ENCODE measurements at places on chromosomes 3 and 15.

DNA sequence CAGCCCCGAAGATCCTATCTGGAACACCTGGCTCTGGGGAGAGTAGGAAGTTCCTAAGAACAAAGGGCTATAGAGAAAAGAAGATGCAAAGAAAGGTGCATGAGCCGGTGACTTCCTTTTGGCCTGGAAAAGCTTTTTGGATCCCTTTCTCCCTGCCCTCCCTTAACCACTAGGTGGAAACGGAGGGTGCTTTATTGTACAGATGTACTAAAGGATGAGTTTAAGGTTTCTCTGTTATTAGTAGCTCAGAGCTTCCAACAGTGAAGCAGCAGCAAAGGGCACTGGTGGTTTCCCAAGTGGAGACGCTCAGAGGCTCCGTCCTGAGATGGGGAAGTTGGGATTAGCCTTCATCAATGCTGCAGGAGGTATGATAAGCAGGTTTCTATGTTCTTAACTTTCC is 5.9 kb upstream of the ADGRG7 start:
- no peak for DNase-seq

DNA sequence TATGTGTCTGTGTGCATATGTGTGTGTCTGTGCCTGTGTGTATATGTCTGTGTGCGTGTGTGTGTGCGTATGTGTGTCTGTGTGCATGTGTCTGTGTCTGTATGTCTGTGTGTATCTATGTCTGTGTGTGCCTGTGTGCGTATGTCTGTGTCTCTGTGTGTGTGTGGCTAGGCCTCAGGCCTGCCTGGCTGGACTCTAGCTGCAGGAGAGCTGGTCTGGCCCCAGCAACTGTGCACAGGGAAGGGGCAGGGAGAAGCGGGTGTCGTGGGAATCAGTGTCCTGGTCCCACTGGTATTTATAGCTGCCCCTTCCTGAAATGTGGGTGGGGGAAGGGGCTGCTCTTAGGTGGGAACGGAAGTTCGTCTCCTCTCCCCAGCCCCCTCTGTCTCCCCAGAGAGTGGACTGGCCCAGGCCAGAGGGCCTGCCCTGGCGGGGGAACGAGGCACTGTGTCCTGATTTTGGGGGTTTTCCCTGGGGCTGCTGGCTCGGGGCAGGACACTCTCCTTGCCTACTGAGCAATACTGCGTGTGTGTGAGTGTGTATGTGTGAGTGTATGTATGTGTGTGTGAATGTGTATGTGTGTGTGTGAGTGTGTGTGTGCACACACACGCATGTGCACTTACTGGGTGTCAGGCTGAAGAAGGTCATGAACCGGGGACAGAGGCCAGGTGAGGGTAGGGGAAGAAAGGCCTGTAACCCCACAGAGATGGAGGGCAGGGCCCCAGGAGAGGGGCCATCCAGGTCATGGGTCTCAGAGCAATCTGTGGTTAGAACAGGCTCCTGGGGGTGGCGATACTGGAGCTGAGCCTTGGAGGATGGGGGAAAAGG is 6.6 kb downstream of the CSPG4 start:
- no peak for DNase-seq

- peak; percentile 33 for DNase-seq
Measured at GRCh38 chr15:69897471-69898237, 200.1 kb downstream of the TLE3 start.

GRCh38 chr3:71784914-71785531 is at the start of gene PROK2:
TSS of gene PROK2 (minus strand) at chr3:71785148. CDS start at chr3:71785052, 96 bp downstream.
- peak; percentile 1 for DNase-seq

GRCh38 chr3:123568875-123569274 is 16.0 kb downstream of the HACD2 start:
- no peak for DNase-seq

- DNase-seq, result no peak
Measured at GRCh38 chr3:67654844-67655177, 399 bp upstream of the SUCLG2 start.

DNA sequence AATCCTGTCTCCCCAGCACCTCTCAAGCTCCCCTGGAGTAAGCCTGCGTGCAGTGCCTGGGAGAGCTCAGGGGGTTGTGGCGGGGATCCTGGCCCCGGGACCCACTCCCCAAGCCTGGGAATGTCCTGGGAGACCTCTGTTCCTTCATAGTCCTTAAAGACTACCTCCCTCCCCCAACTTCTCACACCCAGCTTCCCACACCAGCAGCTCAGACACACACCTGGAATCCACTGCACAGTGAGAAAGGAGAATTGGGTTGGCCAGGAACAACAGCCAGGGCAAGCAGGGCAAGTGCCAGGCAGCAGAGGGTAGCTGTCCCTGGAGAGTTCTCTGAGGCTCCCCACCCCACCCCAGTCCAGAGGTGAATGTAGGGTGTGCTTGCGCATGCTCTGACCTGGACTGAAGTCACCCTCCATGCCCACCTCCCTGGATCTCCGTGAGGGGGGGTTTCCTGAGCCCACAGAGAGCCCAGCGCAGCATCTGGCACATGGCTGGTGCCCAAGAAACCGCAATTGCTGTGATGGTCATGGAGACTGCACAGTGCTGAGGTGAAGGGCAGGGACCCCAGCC is 22.2 kb downstream of the PSTPIP1 start:
- DNase-seq, result no peak

GRCh38 chr3:52600258-52600657 is 63.9 kb downstream of the UQCC5 start:
- no peak for DNase-seq

GRCh38 chr3:107206141-107206540 is 171.1 kb upstream of the CCDC54 start:
- DNase-seq, result peak; percentile 11

DNA sequence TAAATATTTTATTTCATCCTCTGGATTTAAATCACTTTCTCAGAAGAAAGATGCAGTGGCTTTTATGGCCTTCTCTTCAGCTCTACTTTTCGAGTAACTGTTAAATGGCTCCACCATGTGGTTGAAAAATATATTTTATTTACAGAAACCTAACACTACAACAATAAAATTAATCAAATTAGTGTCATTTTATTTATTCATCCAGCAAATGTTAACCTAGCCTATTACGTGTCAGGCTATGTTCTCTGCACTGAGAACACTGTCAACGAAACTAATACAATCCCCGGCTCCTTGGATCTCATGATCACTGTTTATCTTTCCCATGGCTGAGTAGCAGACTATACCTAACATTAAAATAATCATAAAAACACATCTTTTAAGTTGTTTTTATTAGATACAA is 148.0 kb upstream of the OSTN start:
- peak; percentile 9 for DNase-seq

DNA sequence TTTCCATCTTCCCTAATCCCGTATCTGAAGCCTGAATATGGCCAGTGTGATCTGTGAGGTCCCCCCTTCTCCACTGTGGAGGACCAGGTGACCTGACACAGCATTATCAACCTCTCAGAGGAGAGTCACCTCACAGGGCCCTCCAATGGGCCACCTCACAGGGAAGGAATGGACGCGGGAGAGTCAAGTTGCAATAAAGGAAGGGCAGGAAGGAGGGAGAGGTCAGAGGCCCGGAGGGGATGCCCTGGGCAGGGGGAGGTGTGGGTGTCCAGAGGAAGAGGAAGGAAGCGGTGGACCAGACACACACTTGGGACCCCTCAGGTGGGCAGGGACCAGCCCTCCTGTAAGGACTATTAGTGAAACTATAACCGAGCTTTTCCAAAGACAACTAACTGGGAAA is 14.6 kb upstream of the LRRC15 start:
- no peak for DNase-seq

DNA sequence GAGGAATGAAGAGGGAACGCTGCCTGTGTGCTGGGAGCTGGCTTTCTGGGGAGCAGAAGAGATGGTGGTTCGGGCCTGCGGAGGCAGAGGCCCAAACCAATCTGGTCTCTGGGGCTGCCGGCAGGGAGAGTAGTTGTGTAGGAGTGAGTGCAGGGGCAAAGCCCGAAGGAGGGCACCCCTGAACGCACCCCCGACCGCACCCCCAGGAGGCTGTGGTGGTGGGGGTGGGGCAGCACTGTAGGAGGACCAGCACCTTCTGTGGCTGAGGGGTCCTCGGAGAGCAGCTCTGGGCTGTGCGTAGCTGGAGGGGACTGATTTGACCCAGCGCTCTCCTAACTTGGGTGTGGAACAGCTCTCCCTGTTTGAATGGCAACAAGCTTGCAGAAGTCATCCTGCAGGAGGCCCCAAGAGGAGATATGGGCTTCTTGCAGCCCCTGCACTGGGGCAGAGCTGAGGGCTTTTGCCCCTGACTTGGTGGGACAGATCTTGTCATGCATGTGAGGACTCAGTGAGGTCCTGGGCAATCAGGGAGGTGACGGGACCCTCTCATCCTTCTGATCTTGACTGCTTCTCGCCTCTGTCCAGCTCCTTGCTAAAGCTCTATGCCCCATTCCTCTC is 26.1 kb downstream of the C15orf39 start:
- DNase-seq, result no peak

GRCh38 chr3:66014651-66015050 is 24.1 kb downstream of the MAGI1 start:
- no peak for DNase-seq

GRCh38 chr3:85758442-85758841 is 799.7 kb downstream of the CADM2 start:
- no peak for DNase-seq

DNA sequence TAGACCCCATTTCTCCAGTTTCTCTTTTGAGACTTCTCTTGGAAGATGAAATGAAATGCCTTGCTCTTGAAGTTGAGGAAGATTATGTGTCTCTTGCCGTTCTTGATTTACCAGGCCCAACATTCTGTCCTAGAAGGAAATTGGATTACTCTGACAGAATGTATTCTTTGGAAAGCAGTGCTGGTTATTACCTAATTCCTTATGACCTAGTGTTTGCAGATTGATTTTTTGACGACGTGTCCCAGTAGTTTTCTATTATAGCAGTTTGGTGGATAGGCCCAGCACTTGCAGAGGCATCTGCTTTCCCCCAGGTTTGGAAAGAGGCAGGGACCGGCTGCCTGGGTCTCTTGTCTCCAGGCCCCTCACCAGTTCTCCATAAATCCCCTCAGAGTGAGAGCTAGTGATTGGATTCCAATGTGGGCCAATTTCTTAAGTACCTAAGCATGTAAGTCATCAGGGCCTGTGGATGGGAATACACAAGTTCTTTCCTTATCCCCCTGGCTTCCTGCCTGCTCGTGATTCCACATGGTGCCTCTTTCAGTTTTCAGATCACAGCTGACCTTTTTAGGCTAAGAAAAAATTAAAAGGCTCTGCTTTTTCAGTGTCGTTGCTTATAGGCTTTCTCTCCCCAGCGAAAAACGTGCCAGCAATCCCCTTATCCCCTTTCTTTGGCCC is 50.2 kb downstream of the EPHB3 start:
- no peak for DNase-seq

DNA sequence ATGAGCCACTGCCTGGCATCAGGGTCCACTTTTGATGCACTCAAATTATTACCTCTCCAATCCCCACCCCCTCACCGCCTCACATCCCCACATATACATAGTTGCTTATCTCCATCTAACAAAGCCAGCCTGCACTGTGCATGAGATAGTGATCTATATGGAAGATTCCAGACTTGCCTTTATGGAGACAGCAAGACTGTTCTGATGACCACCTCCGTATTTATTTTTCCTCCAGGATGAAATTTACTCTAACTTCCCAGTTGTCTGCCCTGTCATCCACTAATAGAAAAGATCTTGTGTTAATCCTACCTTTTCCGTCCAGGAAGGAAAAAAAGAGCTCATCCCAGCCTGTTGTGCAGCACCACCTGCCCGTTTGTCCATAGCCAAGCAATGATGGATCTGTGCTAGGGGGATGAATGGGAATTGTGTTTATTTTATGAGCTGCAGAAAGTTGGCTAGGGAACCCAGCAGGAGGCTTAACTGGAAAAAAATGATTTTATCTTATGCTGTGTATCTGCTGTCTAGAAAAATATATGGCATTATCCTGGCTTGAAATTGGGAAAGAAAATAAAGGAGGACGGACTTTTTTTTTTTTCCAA is 114.5 kb downstream of the CD47 start:
- peak; percentile 45 for DNase-seq

DNA sequence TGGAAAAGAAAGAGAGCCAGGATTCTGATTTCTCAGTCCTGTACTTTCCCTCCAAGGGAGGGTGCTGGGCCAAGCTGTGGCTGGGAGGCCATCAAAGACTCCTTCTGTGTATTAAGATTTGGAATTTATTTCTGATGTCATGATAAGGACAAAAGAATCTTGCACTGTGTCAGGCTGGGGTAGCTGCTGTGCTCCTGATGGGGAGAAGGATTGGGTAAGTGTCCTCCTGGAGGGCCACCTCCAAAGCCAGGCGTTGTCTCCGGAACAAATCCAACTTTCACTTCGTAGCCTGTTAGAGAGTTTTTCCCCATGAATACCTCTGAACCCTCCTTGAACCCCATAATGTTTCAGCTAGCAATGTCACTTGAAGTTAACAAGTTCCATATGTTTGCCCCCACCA is 29.9 kb downstream of the CLDN11 start:
- DNase-seq, result no peak

GRCh38 chr15:74274470-74275038 is 38.4 kb downstream of the CCDC33 start:
- DNase-seq, result no peak

- DNase-seq, result no peak
Measured at GRCh38 chr3:134544316-134544715, 58.5 kb downstream of the CEP63 start.

DNA sequence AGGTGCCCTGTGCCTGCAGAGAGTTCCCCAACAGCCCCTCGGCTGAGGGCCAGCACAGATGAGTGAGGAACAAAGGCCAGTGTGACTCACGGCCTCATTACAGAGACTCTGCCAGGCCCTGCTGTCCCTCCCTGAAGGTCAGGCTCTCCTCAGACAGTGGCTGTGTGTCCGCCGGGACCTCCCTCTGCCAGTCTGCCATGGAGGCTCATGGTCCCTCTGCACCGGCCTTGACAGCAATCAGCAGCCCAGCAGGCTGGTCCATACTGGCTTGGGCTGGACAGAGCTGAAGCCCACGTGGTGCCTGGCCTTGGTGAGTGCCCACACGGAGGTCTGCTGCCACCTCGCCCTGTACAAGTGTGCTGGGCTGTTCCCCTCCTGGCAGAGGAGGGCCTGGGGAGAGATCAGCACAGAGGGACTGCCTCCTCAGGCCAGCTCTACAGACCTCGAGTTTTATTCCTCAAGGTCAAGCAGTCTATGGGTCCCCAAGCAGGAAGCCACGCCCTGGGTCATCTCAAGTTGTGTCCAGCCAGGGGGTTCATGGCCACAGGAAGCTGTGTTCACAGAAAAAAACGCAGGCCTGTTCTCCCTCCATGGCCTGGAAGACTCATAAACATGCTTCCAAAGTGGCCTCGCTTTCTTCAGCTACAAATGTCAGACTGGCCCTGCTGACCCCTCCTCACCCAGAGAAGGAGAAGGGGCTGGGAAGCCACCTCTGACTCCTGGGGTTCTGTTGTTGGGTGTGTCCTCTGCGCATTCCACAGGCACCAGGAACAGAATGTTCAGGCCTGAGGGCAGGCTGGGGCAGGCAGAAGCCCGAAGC is 27.0 kb downstream of the SLC41A3 start:
- DNase-seq, result no peak
